Uterus (tissue), 4 donors: ENCODE measurements at places on chromosomes 4 and X. TPM values are rescaled to one million over a fixed set of nuclear protein-coding genes. Genes with fewer than 3 reads are reported as not detected.

The CFAP299 gene
- total RNA-seq: 1.2 TPM

The CXCL6 gene
- total RNA-seq: not detected

The ITIH6 gene
- total RNA-seq: not detected

The OPN1MW gene
- total RNA-seq: not detected

The PPP4R3C gene
- total RNA-seq: not detected

The TRIM75 gene
- not detected for total RNA-seq

The FUNDC1 gene
- 5.9 TPM for total RNA-seq

The CACNA1F gene
- total RNA-seq: not detected

The BEX4 gene
- total RNA-seq: 80.4 TPM

The HEPH gene
- 9.1 TPM for total RNA-seq

The NPNT gene
- total RNA-seq: 49.3 TPM

The TRAM1L1 gene
- total RNA-seq: 1.1 TPM

The MID1IP1 gene
- total RNA-seq: 39.4 TPM

The C4orf33 gene
- total RNA-seq: 0.26 TPM

The CLDN2 gene
- 1.4 TPM for total RNA-seq

The C4orf50 gene
- not detected for total RNA-seq

The SMS gene
- 84.3 TPM for total RNA-seq

The PSAPL1 gene
- not detected for total RNA-seq

GRCh38 chr4:2436301-2436700, 17.5 kb downstream of the CFAP99 start:
- no peak for DNase-seq

- DNase-seq: no peak
Observed at GRCh38 chr4:14924812-14925344, 77.4 kb upstream of the CPEB2 start.

GRCh38 chrX:110322603-110323002, 4.7 kb upstream of the AMMECR1 start:
- no peak for DNase-seq

DNA sequence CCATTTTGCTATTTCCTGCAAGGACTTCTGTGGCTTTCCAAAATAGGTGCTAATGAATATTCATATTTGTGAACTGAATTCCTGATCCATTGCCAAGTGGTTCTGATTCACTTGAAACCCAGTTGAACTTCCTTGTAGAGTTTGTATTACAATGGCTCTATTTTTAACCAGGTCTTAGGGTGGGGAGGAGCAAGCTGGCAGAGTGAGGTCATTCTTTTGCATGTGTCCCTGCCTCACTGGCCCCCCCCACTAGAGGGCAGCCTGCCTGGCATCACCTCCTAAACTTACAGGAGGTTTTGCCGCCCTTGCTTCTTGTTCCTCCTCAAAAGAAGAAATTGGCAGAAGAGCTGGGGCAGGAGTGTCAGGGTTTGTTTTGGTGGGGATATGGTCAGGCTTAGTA, 10.5 kb downstream of the PTTG2 start:
- peak; percentile 47 for DNase-seq

DNA sequence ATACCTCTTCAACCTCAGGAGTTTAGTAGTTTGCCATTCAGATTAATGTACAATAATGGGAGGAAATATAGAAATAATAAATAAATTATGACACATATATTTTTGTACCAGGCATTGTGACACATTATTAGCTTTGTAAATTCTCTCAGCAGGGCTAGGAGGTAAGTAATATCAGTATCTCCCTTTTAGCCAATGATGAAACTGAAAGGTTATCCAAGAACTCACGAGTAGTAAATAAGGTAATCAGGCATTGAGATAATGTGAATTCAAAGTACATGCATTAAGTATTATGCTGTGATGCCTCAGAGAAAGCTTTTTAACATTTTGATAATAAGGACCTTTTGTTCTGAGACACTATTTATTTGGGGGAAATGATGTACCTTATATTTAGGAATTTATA, 5.3 kb upstream of the ARAP2 start:
- DNase-seq: no peak

DNA sequence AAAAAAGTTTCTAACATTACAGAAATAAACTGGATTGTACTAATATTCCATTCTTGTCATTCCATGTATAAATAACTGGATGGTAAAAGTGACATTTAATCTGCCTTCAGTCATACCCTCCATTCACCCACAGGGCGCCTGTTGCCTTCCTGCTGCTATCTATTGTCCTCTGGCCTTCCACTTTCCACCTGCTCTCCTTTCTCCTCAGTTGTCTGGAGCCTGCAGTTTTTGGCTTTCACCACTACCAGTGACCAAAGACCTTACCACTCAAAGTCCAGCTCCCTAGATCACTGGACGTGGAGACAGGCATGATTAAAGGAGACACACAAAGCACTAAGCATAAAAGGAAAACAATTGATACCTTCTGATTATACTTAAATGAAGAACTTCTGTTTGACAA, 46.2 kb upstream of the NHS start:
- DNase-seq: no peak

GRCh38 chr4:1676605-1677525, 7.2 kb downstream of the FAM53A start:
- DNase-seq: no peak

DNA sequence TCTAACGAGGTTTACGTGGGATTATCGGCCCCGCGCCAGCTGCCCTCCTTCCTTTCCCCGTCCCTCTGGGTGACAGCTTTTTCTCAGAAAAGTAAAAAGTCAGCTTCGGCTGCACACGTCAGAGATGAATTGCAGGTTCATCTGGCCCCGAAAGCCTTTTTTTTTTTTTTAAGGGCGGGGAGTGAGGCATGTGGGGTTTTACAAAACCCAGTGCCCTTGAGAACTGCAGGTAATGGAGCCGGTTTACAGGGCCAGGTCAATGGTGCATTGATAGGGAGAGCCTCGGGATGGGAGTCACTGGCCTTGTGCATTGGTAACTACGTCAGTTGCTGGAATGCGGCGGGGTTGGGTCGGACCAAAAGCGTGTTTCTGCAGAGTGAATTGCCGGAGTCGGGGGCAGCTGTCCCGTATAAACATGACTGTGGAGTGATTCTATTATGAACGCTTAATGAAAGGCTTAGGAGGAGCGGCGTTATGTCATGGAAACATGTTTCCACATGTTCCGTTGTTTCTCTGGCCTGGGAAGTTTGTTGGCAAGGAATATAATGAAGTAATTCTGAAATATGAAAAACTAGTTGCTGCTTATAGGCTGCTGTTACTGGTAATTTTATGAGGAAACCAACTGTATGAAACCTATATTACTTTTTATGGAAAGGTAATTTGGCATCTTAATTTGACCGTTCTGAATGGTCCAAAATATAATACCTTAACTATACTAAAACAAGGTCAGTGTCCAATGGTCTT, 1.1 kb downstream of the HSPA4L start:
- peak; percentile 62 for DNase-seq

GRCh38 chrX:39011454-39012221, 210.4 kb downstream of the MID1IP1 start:
- no peak for DNase-seq

- no peak for DNase-seq
Observed at GRCh38 chr4:40731792-40732245, 17.9 kb upstream of the NSUN7 start.

GRCh38 chr4:25861951-25862410, 807 bp downstream of the SEL1L3 start:
- DNase-seq: no peak

DNA sequence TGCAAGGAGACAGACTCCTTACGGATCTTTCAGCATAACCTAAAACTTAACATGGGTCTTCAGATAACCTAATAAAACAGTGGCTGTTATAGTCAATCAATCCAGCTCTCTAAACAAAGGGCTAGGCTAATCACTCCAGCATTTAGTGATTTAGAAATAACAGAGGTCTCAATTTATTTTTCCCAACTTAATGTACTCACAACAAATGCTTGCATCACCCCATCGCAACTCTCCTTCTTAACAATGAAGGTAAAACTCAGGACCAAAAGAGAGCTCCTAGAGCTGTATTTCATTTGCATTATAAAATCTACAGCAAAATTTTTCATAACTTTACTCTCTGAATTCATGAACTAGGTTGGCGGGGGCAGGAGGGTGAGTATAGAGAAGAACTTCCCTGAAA, 1.1 kb downstream of the LIN54 start:
- DNase-seq: no peak

DNA sequence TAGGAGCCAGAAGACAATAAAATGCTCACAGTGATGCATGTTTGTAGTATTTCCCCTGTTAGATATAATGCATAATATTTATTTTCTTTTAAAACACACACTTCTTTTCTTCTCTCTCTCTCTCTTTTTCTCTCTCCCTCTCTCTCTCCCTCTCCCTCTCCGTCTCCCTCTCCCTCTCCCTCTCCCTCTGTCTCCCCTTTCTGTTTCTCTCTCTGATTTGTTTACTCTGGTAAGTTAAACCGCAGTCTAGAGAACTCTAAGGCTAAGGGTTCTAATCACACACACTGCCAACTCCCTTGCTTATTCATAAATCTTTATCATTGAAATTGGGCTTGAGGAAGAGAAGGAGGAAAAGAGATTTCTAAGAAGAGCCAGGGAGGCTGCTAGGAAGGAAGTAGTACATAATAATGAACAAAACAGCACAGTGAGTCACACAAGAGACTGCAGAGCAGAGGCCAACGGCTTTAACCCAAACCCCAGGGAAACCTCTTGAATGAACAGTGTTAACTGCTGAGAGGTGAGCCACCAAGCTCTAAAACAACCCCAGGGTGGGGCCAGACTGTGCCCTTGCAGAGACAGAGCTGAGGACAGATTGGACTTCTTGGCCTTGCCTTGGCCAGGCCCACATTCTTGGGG, 9.1 kb upstream of the PHOX2B start:
- DNase-seq: no peak

GRCh38 chr4:125244848-125245450, 69.8 kb upstream of the FAT4 start:
- DNase-seq: no peak

DNA sequence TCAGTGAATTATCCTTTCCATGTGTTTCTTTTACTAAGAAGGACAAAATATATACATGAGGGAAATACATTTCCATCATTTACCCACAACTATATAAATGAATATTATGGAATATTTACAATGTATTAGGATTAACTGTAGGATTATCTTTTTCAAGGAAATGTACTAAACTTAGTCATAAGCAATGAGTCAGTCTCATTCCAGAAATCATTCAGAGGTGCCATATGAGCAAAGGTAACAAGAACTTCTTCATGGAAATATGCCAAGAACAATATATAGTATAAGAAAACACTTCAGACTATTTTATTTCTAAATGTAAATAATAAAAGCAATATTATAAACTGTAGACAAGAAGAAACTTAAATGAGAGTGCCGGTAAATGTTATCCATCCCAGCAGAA, 67.1 kb downstream of the USP38 start:
- no peak for DNase-seq

- no peak for DNase-seq
Observed at GRCh38 chrX:126718440-126718839, 101.1 kb upstream of the PRR32 start.

DNA sequence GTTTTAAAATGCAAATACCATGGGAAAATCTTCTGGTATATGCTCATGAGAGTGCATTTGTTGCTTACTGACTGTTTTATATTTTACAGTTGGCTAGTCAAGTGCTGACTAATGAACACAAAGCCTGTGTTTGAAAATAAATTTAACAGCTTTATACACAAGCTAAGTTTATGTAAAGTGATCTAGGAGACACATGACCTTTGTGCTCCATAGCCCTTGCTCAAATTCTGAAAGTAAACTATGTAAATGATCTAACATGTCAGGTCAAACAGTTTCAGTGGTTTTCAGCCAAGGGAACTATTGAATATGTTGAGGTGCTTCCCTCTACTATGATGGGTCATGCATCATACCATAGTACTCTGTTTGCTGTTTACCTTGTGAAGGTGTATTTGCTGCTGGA, 36.7 kb downstream of the DIAPH2 start:
- no peak for DNase-seq

- DNase-seq: no peak
Observed at GRCh38 chrX:13430136-13430827, 110.4 kb upstream of the ATXN3L start.

- DNase-seq: no peak
Observed at GRCh38 chr4:146978641-146979040, 33.0 kb upstream of the TTC29 start.

GRCh38 chr4:23888421-23889319, 1.2 kb downstream of the PPARGC1A start:
- no peak for DNase-seq

DNA sequence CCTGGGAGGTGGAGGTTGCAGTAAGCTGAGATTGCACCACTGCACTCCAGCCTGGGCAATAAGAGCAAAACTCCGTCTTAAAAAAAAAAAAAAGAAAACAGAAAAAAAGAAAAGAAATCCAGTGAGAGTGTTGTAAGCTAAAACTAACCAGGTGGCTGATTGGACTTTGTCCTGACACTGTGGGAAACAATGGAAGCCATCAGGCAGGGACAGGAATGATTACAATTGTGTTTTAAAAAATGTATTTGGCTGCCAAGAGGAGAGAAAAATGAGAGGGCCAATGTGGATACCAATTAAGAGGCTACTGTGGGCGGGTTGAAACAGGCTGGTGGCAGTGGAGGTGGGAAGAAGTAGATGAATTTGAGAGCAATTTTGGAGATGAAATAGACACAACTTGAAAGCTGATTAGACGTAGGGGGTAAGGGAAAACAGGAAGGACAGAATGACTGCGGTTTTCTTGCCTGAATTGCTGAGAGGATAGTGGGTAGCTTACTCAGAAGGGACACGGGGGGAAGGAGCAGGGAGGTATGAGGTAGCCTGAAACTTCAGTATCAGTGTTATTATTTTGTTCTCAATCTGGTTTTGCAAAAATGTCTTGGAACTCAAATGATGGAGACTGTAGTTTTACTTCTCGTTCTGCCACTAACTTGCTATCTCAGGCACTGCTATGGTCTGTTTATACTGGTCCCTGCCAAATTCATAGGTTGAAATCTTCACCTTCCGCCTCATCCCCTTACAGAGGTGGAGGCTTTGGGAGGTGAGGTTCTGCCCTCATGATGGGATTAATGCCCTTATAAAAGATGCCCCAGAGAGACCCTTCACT, 45.6 kb upstream of the CHRNA9 start:
- DNase-seq: no peak
